Activated CD4-positive, alpha-beta T cell treated with anti-CD3 and anti-CD28 coated beads, Interleukin-2, Interleukin-4, amounts not matched to agents 100 ng/mL and 50 ng/mL, durations not matched to agents 16 hours and 8 hours (primary cell): ENCODE measurements at places on chromosomes 1 and 21.

DNA sequence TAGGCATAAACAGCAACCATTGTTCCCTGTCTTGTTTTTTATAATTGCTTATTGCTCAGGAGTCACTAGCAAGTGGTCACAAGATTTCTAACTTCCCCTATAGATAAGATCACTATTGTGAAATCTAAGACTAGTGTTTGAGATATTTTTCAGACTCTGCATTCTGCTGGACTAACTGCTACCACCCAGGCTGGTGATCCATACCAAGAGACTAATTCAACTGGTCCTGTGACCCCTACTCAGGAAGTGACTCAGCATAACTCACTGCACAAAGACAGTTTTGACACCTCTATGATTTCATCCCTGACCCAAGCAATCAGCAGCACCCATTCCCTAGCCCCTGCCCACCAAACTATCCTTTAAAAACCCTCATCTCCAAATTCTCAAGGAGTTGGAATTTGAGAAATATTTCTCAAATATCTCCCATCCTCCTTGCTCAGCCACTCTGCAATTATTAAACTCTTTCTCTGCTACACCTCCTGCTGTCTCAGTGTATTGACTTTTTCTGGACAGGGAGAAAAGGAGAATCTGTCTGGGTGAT lies 52.7 kb downstream of the TRIM33 start:
- DNase-seq = peak; percentile 54

GRCh38 chr1:66069976-66070876 lies 277.5 kb downstream of the PDE4B start:
- DNase-seq = no peak

- DNase-seq = no peak
Observed at GRCh38 chr1:14626869-14627607, 28.6 kb downstream of the KAZN start.

DNA sequence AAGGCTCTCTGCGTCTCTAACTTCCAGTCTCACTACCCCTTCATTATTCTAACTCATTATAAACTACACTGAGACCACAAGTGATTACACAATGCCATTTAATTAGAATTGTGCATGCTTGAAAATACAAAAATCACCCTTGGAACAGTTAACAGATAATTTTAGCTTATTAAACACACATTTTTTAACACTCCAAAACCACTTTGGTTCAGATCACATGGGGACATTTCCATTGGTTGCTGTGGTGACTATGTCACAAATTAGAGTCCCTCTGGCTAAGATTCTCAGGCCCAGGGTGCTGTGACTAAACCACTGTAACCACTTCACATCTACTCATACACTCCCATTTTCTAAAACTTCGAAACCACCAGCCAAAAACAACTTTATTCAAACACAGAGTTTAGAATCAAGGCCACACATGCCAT lies 43.0 kb downstream of the JAK1 start:
- peak; percentile 36 for DNase-seq

DNA sequence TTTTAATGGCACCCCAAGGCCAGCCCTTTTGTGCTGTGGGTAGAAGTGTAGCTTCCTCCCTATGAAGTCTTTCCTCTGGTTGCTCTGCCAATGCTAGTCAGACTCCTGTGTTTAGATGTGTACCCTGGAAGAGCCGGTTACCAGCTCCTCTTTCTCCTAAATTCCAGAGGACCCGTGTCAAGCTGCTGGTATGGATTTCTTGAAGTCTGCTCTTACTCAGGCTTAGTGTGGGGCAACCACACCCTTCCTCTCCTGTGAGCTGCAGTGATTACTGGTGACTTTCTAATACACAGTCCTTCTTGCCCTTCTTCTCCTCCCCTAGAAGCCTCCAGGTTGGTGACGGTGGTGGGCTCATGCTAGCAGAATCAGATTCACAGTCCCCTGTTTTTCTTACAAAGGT lies 74.1 kb upstream of the AKT3 start:
- DNase-seq = no peak

DNA sequence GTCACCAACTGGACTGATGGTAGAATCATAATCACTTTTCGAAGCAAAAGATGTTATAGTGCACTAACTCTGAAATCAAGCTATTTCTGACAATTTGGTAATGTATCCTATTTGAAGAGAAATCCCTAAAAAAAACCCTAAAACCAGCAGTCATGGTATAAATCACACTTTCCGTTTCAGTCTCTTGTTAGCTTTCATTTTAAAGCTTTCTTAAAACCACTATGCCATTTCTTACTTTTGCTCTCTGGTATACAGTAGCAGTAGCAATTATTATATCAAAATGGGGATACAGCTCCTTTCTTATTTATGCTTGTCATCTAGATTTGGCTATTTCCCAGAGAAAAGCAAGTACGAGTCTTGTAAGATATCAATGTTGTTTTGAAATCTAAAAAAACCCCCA lies 323.3 kb downstream of the KCTD3 start:
- DNase-seq = no peak

- no peak for DNase-seq
Observed at GRCh38 chr1:8408151-8408839, 90.4 kb downstream of the SLC45A1 start.

GRCh38 chr1:94851571-94851970 lies 31.4 kb downstream of the SLC44A3 start:
- DNase-seq = no peak

DNA sequence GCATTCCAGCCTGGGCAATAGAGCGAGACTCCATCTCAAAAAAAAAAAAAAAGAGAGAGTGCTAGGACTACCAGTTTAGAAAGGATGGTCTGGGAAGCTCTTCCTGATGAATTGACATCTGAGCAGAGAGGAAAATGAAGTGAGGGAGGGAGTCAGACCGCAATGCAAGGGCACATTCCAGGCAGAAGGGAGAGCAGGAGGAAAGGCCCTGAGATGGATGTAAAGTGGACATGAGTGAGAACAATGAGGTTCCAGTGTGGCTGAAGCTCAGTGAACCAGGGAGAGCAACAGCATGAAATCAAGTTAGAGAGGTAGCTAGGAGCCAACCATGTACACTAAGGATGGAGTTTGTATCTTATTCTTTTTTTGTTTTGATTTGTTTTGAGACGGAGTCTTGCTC lies 55.9 kb upstream of the SPOCD1 start:
- no peak for DNase-seq

DNA sequence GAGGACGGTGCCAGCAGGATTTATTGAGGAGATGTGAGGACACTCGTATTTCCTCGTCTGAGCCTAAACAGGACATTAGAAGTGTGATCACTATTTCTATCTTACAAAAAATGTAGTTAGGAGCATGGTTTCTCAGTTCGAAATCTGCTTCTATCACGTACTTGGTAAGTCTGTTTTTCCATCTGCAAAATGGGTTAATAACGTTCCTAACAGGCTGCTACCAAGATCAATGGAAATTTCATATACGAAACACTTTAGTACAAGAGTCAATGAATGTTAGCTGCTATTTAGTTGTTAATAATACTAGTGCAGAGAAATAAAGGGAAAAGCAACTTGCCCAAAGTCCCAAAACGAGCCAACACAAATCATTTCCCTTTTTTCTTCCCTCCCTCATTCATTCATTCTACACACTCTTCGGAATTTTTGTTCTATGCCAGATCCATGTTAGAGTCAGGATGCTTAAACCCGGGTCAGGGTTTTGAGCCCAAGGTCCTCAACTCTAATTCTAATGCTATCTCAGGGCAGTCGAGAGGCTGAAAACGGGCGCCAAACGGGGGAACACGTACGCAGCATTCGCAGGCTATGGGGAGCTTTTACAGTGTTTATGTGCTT lies 608 bp downstream of the SNRNP40 start:
- DNase-seq = no peak

DNA sequence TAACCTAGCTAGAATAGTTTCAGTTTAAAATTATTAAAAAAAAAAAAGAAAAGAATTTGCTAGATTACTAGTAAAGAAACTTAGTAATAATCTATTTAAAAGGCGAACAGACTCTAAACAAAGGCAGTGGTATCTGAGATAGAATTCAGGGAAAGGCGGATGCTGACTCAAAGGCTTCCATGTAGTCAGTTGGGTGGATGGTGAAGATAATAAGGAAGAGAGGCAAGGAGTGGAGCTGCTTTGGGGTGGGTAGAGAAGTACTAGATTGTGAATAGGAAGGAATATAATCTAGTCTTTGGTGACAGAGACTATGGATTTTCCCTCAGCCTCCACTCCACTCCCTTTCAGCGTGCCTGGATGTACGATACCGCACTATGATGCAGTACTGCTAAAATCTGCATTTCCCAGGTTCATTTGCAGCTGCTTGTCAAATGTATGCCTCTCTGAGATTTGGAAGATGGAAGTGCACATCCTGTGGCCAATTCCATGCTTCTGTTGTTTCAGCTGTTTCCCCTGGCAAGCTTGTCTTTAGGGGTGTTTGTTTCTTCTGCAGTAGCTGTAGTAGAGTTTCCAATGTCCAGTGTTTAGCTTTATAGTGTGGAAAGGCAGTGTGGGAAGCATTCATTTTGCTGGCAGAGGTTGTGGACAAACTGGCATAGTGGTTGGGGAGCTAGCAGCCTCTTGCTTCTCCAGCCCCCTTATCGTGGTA lies 184.6 kb upstream of the NRIP1 start:
- no peak for DNase-seq

DNA sequence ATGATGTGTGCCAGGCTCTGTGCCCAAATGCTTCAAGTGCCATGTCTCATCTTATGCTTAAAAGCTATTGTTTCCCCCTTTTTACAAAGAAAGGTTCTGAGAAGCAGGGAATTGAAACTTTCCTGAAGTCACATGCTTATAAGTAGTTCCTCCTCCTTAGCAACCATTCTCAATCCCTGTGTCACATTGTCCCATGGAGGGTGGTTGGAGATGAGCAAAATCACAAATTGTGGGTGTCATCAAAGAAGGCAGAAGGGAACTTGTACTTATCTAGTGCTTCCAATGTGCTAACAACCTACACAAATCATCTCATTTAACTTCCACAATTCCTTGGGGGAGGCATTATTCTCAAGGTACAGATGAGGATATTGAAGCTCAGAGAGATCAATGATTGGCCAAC lies 10.1 kb upstream of the ERICH3 start:
- DNase-seq = no peak

GRCh38 chr1:246609632-246610031 lies 43.4 kb downstream of the CNST start:
- no peak for DNase-seq
